ENCODE measurements at places on chromosomes 1 and 21. TPM values are rescaled to one million over a fixed set of nuclear protein-coding genes. Genes with fewer than 3 reads are reported as not detected.

DNA sequence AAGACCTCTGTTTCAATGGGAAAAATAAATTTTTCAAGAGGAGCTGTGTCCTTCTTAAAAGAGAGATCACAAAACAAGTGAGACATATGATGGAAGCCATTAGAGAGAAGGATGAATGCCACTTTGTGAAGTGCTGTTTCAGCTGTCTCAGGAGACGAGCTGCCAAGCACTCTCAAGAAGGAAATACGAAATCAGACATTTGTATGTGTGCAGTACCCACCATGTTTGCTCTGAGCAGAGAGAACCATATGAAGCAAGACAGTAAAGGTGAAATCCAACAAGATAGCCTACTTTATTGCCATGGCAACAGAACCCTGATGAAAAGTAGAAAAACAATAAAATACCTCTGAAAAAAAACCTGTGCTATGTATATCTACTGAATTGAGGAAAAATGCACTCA lies 168.1 kb downstream of the AMY1C start:
- no peaks in the 10 kb centered on the region for H3K4me1 ChIP-seq
- no peak overlapping the region for H3K4me3 ChIP-seq
- DNase-seq: no peak

DNA sequence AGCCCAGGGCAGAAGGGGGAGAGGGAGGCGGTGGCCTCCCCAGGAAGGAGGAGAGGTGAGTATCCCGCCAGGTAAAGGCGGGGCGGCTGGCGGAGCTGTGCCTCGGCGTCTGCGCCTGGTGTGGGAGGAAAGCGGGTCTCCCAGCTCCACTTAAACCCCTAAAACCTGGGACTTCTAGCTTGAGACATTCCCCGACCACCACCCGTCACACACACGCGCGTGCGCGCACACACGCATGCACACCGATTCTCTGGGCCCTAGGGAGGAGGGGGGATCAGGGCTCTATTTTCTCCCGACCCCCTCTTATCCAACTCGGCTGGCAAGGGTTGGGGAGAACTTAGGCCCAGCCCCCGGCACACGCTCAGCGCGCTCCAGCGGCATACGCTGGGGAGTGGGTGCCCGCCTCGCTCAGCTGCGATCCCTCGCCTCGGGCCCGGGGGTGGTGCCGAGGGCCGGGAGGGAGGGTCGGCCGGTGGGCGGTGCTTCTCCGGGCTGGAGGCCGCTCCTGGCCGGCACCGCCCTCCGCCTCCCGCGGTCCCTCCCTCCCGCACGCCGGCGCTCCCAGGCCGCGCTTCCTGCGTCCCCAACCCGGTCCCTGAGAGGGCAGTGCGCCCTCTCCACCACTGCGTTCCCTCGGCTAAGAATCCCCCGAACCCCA lies at the start of gene TMEM51:
Gene TMEM51 (plus strand): TSS at position 564 of the 658 bp plus-strand sequence. CDS start 61,341 bp downstream, outside the sequence.
- H3K27me3 ChIP-seq: peaks cover 12% of the 10 kb centered on the region
- H3K27ac ChIP-seq: peak within 1 kb of the TSS; percentile 84
- peaks cover 39% of the 10 kb centered on the region for H3K4me1 ChIP-seq
- peak within 1 kb of the TSS; percentile 91 for H3K4me3 ChIP-seq

DNA sequence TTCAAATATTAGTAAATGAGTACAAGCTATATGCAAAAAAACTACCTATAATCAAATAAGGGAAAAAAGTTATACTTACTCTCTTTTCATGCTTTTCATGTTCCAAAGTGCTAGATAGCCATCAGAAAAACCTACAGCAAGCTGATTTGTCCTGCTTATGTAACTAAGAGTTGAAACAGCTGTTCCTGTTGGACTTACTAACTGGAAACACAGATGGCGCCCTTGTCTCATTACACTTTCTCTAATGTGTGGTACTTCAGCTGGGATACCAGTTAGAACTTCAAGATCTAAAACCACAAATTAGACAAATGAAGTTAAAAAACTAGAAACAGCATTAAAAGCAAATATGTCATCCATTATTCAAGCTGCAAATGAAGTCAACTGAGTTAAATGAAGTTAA lies 24.3 kb downstream of the AHCTF1 start:
- no peak overlapping the region for H3K4me3 ChIP-seq
- no peak overlapping the region for H3K27ac ChIP-seq
- H3K4me1 ChIP-seq: peaks cover 5% of the 10 kb centered on the region
- H3K27me3 ChIP-seq: no peaks in the 10 kb centered on the region

- peaks cover 37% of the 10 kb centered on the region for H3K4me1 ChIP-seq
- H3K4me3 ChIP-seq: peak overlapping the region; percentile 94
- no peaks in the 10 kb centered on the region for H3K36me3 ChIP-seq
These were observed 694 bp downstream of the ZBTB7B start for GRCh38 chr1:155003227-155003765.

DNA sequence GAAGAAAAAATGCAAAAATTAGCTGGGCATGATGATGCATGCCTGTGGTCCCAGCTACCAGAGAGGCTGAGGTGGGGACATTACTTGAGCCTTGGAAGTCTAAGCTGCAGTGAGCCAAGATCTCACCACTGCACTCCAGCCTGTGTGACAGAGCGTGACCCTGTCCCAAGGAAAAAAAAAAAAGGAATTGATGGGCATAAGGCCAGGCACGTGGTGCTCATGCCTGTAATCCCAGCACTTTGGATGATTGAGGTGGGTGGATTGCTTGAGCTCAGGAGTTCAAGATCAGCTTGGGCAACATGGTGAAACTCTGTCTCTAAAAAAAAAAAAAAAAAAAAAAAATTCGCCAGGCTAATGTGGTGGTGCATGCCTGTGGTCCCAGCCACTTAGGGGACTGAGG lies 55.8 kb upstream of the ATP2B4 start:
- no peak overlapping the region for H3K4me3 ChIP-seq
- peaks cover 42% of the 10 kb centered on the region for H3K4me1 ChIP-seq
- peak overlapping the region; percentile 94 for H3K27ac ChIP-seq
- peaks cover 1% of the 10 kb centered on the region for H3K27me3 ChIP-seq
- H3K36me3 ChIP-seq: no peaks in the 10 kb centered on the region

GRCh38 chr1:38005195-38006007 lies at the start of gene FHL3:
Gene FHL3, minus strand, starts transcription at chr1:38005514. Its CDS starts 6,102 bp downstream, at chr1:37999412.
- no peaks in the 10 kb centered on the region for H3K36me3 ChIP-seq
- H3K27ac ChIP-seq: peak within 1 kb of the TSS; percentile 69
- peaks cover 46% of the 10 kb centered on the region for H3K4me1 ChIP-seq
- no peak for DNase-seq
- H3K27me3 ChIP-seq: peaks cover 3% of the 10 kb centered on the region

GRCh38 chr1:29784276-29785136 lies 548.2 kb downstream of the PTPRU start:
- no peak for DNase-seq
- H3K4me1 ChIP-seq: no peaks in the 10 kb centered on the region
- H3K36me3 ChIP-seq: no peaks in the 10 kb centered on the region
- no peak overlapping the region for H3K4me3 ChIP-seq
- no peak overlapping the region for H3K27ac ChIP-seq

GRCh38 chr21:29334717-29335428 lies 36.2 kb downstream of the BACH1 start:
- peak; percentile 32 for DNase-seq
- H3K27ac ChIP-seq: peak overlapping the region; percentile 70
- no peaks in the 10 kb centered on the region for H3K27me3 ChIP-seq
- peak overlapping the region; percentile 67 for H3K4me3 ChIP-seq
- peaks cover 80% of the 10 kb centered on the region for H3K4me1 ChIP-seq
- H3K36me3 ChIP-seq: peaks cover 27% of the 10 kb centered on the region

- no peak for DNase-seq
- H3K27ac ChIP-seq: no peak overlapping the region
- H3K27me3 ChIP-seq: peaks cover 52% of the 10 kb centered on the region
- H3K4me1 ChIP-seq: no peaks in the 10 kb centered on the region
These were observed 20.3 kb downstream of the PADI6 start for GRCh38 chr1:17392199-17392740.

DNA sequence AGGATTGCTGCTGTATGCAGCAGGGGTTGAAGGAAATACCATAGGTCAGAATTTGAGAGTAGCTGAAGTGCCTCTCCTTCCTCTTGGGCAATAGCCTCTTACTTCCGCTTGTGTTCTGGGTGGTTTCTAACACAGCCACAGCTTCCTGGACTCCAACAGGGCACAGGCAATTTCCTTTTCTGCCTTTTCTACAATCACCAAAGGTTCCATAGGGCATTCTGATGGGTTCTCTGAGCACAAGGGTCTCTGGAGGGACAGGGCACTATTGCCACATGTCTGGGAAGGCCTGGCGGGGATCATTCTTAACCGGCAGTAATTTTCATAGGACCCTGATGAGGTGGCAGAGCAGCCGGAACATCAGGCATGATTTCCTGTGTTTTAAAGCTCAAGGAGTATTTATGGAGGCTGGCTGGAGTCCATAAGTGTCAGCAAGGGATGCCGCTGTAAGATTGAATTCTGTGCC lies 5.5 kb upstream of the AGTRAP start:
- no peak for DNase-seq
- H3K36me3 ChIP-seq: no peaks in the 10 kb centered on the region
- H3K27me3 ChIP-seq: peaks cover 5% of the 10 kb centered on the region

- H3K4me1 ChIP-seq: peaks cover 58% of the 10 kb centered on the region
- peak; percentile 43 for DNase-seq
- peaks cover 20% of the 10 kb centered on the region for H3K36me3 ChIP-seq
- H3K27me3 ChIP-seq: no peaks in the 10 kb centered on the region
These were observed 14.1 kb downstream of the AZIN2 start for GRCh38 chr1:33094971-33095604.

- peaks cover 2% of the 10 kb centered on the region for H3K27me3 ChIP-seq
- H3K27ac ChIP-seq: peak overlapping the region; percentile 68
- H3K4me1 ChIP-seq: peaks cover 44% of the 10 kb centered on the region
These were observed 771 bp upstream of the NTNG1 start for GRCh38 chr1:107139833-107140702.

DNA sequence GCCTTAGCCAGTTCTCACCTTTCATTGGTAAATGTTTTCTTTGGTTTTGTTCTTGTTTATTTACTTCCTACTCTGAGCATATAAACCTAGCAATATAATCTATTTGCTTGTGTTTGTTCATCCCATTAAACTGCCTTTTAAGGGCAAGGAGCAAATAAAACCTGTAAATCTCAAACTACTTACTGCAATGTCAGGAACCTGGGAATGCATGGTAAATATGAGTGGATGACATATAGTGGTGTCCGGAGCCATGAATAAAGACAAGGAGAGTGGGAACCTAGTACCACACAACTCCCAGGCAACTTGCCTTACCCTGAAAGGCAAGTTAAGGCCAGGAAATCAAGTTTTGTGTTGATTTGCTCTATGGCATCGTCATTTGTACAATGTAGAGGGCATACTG lies 1133.7 kb upstream of the NCAM2 start:
- no peak overlapping the region for H3K4me3 ChIP-seq
- DNase-seq: no peak
- no peaks in the 10 kb centered on the region for H3K36me3 ChIP-seq

DNA sequence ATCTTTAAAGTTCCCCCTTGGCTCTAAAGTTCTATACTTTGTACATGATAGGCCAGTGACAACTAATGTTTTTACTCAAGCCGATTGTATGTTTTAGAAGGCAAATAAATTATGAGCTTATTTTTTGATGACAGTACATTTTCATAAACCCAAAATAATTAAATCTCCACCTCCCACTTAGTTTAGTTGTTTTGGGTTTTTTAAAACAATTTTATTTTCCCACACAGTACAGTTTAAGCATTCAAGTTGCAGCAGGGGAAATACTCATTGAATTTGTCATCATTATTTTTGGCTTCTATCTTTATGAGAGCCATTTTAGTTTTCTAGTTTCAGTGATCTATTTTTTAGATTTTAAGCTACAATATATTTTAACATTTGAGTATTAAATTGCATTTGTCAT lies 93.6 kb downstream of the OLFML2B start:
- no peaks in the 10 kb centered on the region for H3K27me3 ChIP-seq
- peak overlapping the region; percentile 31 for H3K4me3 ChIP-seq
- peak; percentile 22 for DNase-seq
- H3K4me1 ChIP-seq: peaks cover 34% of the 10 kb centered on the region
- peaks cover 10% of the 10 kb centered on the region for H3K36me3 ChIP-seq
- H3K27ac ChIP-seq: peak overlapping the region; percentile 76

DNA sequence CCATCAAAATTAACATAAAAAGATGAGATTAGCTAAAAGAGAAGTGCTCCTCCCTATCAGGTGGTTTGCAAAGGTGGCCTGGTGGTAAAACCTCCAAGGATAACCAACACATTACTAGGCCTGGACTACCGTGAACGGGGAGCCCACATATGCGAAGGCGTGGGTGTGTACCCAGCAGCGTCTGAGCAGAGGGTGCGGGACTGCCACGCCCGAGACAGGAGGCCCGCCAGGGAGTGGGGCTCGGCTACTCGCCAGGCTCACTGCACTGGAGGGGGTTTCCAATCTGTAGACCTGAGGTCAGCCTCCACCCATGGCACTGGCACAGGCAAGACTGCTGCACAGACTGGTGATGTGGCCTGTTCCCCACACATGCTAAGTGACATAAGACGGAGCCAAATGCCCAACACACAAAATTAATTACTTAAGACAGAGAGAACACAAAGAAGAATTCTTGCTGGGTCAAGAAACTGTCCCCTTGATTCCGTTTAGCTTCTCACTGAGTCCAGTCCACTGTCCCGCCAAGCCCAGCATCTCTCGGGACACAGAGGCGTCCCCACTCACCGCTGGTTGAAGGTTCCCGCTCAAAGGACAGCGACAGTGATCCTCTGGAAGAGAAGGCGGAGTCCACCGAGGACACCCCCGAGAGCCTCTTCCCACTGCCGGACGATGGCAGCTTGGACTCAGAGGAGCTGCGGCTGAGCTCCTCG lies 23.4 kb downstream of the RIPK4 start:
- peaks cover 5% of the 10 kb centered on the region for H3K36me3 ChIP-seq
- H3K4me3 ChIP-seq: no peak overlapping the region
- H3K4me1 ChIP-seq: no peaks in the 10 kb centered on the region
- H3K27me3 ChIP-seq: peaks cover 22% of the 10 kb centered on the region
- no peak for DNase-seq

- H3K4me1 ChIP-seq: no peaks in the 10 kb centered on the region
- H3K27me3 ChIP-seq: peaks cover 9% of the 10 kb centered on the region
- H3K4me3 ChIP-seq: no peak overlapping the region
- H3K36me3 ChIP-seq: no peaks in the 10 kb centered on the region
These were observed 156.8 kb downstream of the FOXD2 start for GRCh38 chr1:47594627-47595026.

GRCh38 chr21:31397939-31398338 lies 53.9 kb upstream of the TIAM1 start:
- no peak overlapping the region for H3K27ac ChIP-seq
- H3K27me3 ChIP-seq: no peaks in the 10 kb centered on the region
- H3K4me1 ChIP-seq: no peaks in the 10 kb centered on the region
- peaks cover 5% of the 10 kb centered on the region for H3K36me3 ChIP-seq
- no peak overlapping the region for H3K4me3 ChIP-seq
- no peak for DNase-seq

GRCh38 chr1:229056046-229056445 lies 214.9 kb upstream of the RAB4A start:
- no peak overlapping the region for H3K4me3 ChIP-seq
- peaks cover 2% of the 10 kb centered on the region for H3K27me3 ChIP-seq
- no peak overlapping the region for H3K27ac ChIP-seq
- no peaks in the 10 kb centered on the region for H3K36me3 ChIP-seq

NBPF6 gene
- total RNA-seq: not detected

FMO3 gene
- total RNA-seq: 0.92 TPM

TNFRSF4 gene
- total RNA-seq: 0.17 TPM

DIRAS3 gene
- 0.97 TPM for total RNA-seq

ATP8B2 gene
- 101 TPM for total RNA-seq

ADAMTSL4 gene
- 57.2 TPM for total RNA-seq

BARHL2 gene
- total RNA-seq: not detected

CYP4A22 gene
- not detected for total RNA-seq

B3GALT5 gene
- 0.69 TPM for total RNA-seq

GJB3 gene
- total RNA-seq: not detected
